ENCODE measurements at places on chromosomes 1 and 21.

DNA sequence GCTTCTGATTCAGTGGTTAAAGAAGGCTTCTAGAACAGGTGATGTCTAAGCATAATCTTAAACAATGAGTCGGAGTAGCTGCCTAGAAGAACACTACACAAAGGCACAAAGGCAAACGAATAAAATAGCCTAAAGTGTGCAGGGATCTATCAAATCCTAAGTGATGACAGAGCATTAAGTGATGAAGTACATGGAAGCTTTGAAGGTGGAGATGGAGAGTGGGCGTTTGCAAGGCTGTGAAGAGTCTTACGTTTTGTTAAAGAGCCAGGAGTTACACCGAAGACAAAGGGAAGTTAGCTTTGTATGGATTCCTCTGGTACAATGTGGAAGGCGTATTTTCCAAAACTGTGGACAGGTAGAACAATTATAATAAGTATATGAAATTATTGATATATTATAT lies 270.6 kb downstream of the NEGR1 start:
- DNase-seq: no peak

GRCh38 chr21:33428669-33429068 lies 25.5 kb downstream of the IFNGR2 start:
- DNase-seq: no peak

- DNase-seq: no peak
Observed at GRCh38 chr21:37805266-37805665, 111.0 kb downstream of the KCNJ6 start.

DNA sequence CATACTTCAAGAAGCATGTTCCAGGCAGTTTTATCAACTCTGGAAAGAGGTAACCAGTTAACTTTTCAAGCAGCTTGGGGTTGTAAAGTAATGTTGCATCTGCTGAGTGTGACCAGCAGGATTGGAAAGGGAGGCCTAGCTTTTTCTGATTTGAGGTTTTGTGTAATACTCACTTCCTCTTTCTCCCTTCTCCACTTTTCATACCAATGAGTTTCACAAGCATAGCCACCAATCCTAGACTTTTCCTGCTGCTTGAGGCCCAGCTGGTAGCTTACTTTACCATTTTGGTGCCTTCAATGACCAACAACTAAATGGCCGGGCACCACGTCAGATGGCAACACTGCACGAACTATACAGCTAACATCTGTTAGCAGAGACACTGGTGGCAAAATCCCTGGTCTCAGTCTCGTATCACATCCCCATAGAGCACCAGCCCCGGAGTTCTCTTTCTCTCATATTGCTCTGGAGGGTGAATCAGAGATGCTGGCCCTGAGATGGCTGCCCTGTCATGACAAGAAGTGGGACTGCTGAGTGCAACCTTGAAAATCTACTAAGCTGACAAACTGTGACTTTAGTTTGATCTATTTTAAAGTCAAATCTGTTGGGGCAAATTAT lies 14.8 kb upstream of the GPR88 start:
- DNase-seq: no peak

DNA sequence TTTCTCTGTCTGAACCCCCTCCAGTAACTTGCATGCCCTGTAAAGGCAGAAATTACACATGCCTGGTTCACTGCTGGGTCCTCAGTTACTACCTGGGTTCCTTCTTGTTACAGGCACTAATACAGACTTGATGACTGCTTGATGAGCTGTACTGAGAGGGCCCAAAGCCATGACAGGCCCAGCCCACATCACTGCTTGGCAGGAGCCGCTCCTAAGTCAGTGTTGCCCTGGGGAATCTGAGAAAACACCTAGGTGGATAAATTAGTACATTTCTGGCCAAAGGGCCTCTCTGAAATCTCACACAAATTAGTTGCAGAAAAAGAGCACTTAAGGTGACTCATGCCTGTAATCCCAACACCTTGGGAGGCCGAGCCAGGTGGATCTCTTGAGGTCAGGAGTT lies 37.8 kb upstream of the IRF2BP2 start:
- DNase-seq: no peak

- no peak for DNase-seq
Observed at GRCh38 chr1:2636733-2637132, 3.9 kb upstream of the MMEL1 start.

DNA sequence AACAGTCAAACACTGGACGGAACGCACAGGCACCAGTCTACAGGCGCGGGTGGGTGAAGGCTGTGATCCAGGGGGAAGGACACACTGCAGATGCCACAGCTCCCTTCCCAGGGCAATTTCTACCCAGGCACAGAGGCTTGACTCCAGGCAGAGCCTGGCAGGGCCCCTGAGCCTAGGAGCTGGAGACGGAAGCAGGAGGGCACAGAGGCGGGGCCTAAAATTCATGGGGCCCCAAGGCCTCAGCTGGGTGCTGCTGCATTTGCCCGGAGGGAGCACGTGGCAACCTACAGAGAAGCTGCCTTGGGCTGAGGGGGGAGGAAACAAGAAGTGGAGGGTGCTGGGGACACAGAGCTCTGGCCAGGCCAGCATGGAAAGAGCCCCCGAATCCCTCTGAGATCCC lies 41.2 kb downstream of the UBE2G2 start:
- no peak for DNase-seq

DNA sequence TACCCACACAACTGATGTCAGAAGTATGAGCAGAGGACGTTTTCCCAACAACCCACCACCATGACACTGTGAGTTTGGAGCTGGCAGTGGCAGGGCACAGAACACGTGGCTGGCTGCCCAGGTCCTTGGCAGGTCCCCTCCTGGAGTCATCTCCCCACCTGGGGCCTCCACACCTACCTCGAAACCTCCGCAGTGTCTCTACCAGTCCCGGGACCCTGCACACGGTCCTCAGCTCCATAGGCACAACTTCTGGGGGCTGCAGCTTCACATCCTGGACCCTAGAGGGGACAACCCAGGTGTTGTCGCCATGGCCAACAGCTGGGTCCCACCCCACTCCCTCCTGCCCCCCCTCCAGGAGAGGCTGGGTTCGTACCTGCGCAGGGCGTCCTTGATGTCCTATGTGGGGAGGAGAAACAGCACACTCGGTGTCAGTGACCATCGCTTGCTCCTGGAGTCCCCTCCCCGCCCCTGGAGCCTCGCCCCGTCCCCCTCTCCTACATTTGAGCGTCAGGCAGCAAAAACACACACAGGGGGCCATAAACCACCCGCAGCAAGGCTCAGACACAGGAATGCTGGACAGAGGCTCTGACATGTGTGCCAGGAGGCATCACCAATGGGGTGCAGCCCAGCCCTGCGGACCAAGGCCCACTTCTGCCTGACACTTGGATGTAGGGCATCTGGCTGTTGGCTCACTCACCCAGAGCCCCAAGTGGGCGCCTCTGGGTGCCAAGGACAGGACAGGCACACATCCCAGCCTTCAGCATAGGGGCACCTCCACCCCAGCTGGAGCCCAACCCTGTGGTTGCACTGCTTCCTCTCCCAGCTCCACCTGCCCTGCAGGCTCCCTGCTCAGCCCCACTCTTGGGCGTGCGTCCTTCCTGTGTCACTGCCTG lies 9.6 kb downstream of the TRIM11 start:
- DNase-seq: no peak

- DNase-seq: no peak
Observed at GRCh38 chr1:156809281-156809680, 7.4 kb downstream of the SH2D2A start.

DNA sequence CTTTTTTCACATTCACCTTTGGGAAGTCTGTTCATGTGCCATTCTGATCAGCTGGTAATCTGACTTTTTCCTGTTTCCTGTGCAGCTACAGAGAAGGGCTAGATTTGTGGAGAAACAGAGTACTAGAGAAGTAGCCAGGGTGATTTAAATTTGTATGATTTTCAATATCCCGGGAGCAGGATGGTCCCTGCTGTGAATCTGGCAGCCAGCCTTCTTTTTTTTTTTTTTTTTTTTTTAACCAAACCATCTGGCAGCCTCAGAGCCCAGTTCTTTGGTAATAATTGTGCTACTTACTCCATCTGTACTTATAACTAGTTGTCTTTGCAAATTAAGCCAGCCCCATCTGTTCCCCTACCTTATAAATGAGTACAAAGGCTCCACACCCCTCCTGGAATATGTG lies 248.6 kb upstream of the DEPDC1 start:
- DNase-seq: no peak

- no peak for DNase-seq
Observed at GRCh38 chr21:45122432-45123132, 48.2 kb downstream of the ADARB1 start.

GRCh38 chr1:172616636-172617035 lies 42.3 kb upstream of the FASLG start:
- no peak for DNase-seq

DNA sequence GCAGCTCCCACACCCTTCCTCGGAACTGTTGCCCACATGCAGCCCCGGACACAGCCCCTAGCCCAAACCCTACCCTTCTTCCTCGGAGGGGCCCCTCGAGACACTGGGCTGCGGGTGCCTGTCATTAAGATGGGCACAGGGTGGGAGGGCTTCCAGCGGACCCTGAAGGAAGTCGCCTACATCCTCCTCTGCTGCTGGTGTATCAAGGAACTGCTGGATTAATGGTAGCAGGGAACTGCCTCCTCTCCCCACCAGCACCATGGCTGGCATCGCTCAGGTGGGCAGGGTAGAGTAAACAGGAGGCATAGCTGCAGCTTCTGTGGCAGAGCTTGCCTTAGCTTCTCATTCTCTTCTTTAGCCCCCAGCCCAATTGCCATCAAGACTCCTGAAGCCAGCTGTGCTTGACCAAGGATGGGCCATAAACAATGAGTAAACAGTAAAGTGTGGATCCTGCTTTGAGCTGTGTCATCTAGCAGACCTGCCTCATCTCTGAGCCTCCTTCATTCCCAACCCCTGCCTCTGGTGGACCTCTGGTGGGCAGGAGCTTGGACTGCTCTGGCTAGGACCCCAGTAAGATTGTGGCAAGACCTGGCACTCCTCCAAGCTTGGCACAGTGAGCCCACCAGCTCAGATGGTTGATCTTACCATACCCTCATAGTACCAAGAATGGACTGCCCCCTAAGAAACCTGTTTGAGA lies at the start of gene LENEP:
Gene LENEP, plus strand, starts transcription at position 15 of the 697 bp plus-strand sequence. Its CDS starts 22 bp downstream, at position 37.
- no peak for DNase-seq

DNA sequence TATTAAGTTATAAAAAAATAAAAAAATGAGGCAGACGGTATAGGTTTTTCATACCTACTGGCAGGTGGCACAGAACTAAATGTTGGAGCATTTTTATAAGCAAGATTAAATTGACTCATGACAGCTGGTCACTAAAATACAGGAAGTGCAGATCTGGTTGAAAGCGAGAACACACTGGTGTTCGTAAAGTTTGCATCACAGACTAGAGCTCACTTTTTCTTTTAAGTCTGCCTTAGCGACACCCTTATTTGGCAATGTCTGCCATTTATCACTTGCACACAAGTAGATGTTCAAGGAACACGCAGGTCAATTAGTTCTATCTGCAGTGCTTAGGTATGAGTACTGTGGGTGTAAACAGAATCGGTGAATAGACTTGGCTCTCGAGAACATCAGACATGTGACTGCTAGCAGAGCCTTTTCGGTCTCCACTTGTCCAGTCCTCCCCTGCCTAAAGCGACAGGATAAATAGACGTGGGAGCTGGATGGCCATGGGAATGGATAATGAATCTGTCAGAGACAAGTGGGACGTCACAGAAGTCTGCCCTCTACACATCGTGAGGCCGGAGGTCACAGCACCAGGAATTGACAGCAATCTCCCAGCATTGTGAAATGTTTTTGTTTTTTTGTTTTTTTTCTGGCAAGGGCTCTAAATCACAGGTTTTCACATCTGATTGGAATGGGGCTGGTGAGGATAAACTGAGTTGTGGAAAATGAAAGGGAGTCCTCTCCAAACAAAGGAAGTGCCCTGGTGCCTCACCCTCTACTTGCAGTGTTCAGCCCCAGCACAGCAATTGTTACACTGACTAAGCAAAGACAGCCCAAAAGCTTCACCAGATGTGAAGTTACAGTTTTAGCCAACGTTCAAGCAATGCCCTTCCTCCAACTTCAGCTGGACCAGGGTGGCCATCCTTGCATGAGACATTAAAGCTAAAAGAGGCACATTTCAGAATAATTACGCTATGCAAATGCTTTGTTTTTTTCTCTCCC lies 248.9 kb downstream of the NTNG1 start:
- no peak for DNase-seq

- DNase-seq: no peak
Observed at GRCh38 chr1:116766616-116767469, 12.6 kb downstream of the CD2 start.

DNA sequence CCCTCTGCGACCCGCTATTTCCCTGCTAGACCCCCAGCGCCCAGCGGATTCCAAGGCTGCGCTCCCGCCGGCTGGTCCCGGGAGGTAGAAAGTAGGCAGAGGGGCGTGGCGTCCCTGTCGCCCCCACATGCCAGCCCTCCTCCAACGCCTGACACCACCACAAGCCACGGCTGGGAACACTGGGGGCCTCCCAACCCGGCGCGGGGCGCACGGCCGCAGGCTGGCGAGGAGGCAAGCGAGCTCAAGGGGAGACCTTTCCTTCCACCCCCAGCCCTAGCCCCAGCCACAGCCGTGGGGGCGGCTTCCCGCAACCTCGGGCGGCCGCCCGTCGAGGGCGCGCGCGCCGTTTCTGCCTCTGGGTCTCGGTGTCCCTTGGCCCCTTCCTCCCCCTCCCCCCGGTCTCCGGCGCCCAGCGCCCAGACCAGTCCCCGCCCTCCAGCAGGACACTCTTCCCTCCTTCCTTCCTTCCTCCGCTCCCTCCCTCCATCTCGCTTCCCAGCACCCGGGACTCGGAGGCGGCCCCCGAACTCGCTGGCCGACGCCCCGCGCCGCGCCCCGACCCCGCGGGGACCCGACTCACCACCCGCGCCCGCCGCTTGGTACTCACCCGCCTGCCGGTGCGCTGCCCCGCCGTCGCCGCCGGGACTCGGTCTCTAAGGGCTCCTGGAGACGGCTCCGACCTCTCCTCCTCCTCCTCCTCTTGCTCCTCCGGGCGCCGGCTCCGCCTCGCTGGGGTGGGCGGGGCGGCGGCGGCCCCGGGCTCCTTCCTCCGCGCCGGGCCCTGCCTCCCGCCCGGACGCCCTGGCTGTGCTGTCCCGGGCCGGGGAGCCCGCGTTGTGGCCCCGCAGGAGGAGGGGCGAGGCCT lies at the start of gene GNG12:
Gene GNG12, minus strand, starts transcription at position 731 of the 865 bp plus-strand sequence. CDS start 125,781 bp downstream, outside the sequence.
- peak; percentile 31 for DNase-seq

DNA sequence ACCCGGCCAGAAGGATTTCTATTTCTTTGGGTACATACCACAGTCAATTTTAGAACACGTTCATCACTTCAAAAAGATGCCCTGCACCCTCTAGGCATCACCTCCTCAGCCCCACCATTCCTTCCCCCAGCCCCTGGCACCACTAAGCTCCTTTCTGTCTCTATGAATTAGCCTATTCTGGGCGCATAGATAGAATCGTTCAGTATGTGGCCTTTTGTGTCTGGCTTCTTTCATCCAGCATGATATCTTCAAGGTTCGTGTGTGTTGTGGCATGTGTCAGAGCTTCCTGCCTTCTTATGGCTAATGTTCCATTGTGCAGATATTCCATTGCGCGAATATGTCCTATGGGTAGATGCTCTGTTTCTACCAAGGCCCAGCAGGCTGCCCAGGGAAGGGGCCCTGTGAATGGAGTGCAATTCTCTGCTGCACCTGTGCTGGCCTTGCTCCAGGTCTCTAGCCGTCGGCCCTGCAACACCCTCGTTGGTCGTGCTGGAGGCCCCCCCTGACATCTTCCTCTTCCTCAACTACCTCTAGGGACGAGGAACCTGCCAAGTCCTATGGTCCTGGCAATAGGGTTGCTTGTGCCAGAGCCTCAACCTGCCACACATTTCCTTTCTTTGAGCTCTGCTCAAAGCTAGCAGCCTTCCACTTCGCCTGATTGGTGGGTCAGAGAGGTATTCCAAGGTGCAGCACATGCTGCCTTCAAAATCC lies 113.5 kb downstream of the RIPK4 start:
- DNase-seq: no peak

- DNase-seq: no peak
Observed at GRCh38 chr21:32065654-32066053, 192.8 kb downstream of the HUNK start.

- DNase-seq: no peak
Observed at GRCh38 chr1:202807451-202807925, 733 bp downstream of the KDM5B start.

Measured in amniotic stem cell (primary cell).